ENCODE measurements at places on chromosomes 1 and 21.
A peak's percentile ranks its signal among the peaks of the same experiment; 100 is the strongest.

DNA sequence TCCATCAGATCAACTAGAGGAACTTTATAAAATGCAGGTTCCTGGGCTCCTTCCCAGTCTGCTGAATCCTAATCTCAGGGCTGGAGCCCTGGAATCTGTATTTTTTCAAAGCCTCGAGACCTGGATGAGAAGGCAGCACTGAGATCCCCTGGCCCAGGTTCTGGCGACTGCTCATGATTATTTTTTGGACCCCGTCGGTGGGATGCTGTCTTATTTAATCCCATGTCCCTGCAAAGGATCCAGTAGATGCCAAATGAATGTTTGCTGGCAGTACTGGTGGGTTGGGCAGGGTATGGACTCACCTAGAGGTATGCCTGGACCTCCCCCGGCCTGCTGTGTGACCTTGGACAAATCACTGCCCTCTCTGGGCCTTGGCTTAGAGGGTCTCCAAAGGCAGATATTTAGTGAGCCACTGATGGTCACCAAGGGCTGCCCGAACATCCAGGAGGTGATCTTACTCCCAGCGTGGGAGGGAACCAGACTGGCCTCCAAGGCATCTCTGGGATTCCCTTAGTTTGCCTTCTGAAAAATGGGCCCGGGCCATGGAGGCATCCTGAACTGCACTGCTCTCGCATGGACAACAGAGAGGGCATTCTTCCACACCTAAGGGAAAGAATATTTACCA lies 91.6 kb upstream of the RUNX3 start:
- DNase-seq: no peak

- no peak for DNase-seq
Observed at GRCh38 chr1:40742363-40743061, 41.1 kb upstream of the KCNQ4 start.

DNA sequence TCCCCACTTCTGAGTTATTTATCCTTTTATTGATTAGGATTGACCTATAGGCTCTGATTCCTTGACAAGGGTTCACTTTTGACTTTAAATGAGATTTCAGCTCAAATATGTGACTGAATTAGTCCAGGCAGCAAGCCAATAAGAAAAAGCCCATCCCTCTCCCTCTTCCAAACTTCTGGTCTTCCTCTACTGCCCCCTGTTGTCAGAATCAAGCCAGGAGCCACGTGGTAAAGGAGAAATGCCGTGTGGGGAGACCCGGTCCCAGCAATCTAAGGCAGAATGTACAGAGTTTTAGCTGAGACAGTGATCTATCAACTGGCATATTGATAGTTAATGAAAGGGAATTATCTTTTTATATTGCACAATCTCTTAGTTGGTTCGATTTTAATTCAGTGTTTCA lies 5.2 kb downstream of the ADAMTS5 start:
- DNase-seq: peak; percentile 1

GRCh38 chr1:43419627-43420425 lies 30.1 kb downstream of the SZT2 start:
- no peak for DNase-seq

- peak; percentile 72 for DNase-seq
Observed at GRCh38 chr1:159071970-159072582, 4.5 kb downstream of the AIM2 start.

DNA sequence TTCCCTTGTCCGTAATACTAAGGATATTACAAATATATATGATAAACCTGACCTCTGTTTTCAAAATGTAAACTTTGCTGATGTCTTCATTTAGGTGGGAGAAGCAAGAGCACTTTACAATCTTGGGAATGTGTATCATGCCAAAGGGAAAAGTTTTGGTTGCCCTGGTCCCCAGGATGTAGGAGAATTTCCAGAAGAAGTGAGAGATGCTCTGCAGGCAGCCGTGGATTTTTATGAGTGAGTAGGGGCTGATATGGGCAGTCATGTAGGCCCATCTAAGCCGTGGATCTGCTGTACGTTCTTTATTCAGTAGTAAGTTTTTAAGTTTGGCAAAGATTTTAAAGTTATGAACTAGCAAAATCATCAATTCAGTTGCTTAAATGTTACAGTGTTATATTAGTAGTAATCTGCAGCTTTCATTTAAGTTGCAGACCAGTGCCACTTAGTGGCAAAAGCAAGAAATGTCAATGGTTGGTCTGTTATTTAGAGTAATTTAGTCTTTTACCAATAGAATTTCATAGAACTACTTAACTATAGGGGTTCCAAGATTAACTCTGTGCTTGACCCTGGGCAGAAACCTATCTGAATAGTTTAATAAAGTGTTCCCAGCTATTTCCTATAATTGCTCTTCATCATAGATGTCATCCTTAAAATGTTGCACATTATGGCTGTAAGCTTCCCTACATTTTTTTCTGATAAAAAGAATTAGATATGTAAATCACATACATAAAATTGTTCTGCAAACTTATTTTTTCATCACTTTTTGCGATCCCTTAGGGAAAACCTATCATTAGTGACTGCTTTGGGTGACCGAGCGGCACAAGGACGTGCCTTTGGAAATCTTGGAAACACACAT lies 21.3 kb downstream of the GPSM2 start:
- DNase-seq: peak; percentile 51

GRCh38 chr1:74650561-74650960 lies 23.0 kb downstream of the ERICH3 start:
- DNase-seq: no peak

- DNase-seq: no peak
Observed at GRCh38 chr1:147243228-147243685, 773 bp downstream of the CHD1L start.

GRCh38 chr1:94925561-94926125 lies 1.3 kb downstream of the CNN3 start:
- peak; percentile 26 for DNase-seq

GRCh38 chr1:84271441-84272151 lies 29.9 kb upstream of the SAMD13 start:
- no peak for DNase-seq

- DNase-seq: no peak
Observed at GRCh38 chr1:14149431-14149830, 449.1 kb upstream of the KAZN start.
